ENCODE measurements at places on chromosomes 2 and 18.

GRCh38 chr2:64383016-64383591, 70.9 kb upstream of the LGALSL start:
- DNase-seq: no peak

DNA sequence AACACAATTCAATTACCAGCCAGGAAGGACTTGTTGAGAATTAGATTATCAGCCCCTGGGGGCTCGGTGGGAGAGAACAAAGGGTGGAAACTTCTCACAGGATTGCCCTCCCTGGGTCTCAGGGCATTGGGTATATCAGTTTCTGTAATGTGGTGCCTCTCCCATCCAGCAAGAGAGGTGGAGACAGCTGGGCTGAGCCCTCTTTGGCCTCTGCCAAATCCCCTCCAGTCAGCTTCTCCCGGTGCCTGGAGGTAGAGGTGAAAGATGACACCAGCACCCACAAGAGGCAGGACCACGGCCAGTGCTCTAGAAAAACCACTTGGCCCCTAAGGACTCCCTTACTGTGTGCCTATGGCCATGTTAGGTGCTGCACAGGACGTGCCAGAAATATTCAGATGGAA, 179.7 kb downstream of the HAUS1 start:
- DNase-seq: no peak

GRCh38 chr2:43226955-43227829, 786 bp upstream of the ZFP36L2 start:
- DNase-seq: peak; percentile 73

DNA sequence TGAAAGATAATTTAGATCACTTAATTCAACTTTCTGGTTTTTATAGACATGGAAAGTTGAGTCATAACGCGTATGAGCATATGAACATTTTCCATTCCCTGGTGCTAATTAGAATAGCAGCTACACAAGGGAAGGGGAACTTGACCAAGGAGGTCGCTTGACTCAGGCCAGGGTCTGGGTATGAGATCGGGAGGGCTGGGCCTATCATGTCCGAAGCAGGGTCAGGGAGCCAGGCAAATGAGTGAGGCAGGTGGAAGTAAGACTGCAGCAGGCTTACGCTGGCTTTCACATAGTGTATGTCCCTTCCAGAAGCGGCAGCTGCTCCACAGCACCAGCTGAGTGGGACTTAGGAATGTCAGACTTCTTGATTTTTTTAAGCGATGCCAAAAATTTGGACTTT, 14.7 kb downstream of the RALB start:
- no peak for DNase-seq

DNA sequence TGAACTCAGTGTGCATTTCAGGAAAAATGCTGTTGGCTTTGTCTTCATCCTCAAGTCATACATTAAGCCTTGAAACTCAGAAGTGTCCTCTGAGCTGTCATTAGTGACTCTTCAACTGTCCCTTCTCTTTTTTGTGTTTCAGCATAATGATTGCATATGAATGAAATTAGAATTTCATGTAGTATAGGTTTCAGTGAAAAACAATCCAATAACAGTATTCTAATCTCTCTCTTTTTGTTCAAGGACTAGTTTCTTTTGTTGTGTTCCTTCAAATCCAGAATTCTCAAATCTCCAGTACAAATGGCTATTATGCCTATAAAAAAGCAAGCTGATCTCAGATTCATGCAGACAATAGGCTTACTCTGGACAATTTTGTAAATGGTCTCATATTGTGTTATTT, 133.5 kb downstream of the QPCT start:
- DNase-seq: no peak

All from stimulated activated CD4-positive, alpha-beta T cell treated with anti-CD3 and anti-CD28 coated beads, Interleukin-12 subunit alpha, Interleukin-12 subunit beta, amount 100 ng/mL, for 4 hours (primary cell).